ENCODE measurements at places on chromosomes 6 and 20.
A peak's percentile ranks its signal among the peaks of the same experiment; 100 is the strongest.

DNA sequence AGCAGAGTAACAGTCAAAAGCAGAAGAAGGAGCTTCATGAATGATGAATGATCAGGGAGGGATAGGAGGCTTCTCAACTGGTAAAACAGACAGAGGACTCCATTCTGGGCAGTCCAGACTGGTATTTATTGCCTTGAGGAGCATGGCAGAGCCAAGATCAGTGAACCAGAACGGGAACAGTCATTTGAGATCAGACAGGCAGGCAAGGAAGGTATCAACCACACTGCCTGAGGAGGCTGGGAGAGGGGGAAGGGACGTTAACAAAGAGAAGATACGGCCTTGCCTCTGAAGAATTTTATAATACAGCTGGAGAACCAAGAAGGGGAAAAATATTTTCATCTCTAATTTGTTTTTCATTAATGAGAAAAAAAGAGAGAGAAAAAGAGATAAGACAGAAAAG lies at the start of gene DEFB121:
TSS of gene DEFB121 (minus strand) at position 101 of the 400 bp plus-strand sequence. CDS start at position 38, 63 bp downstream.
- DNase-seq: no peak

DNA sequence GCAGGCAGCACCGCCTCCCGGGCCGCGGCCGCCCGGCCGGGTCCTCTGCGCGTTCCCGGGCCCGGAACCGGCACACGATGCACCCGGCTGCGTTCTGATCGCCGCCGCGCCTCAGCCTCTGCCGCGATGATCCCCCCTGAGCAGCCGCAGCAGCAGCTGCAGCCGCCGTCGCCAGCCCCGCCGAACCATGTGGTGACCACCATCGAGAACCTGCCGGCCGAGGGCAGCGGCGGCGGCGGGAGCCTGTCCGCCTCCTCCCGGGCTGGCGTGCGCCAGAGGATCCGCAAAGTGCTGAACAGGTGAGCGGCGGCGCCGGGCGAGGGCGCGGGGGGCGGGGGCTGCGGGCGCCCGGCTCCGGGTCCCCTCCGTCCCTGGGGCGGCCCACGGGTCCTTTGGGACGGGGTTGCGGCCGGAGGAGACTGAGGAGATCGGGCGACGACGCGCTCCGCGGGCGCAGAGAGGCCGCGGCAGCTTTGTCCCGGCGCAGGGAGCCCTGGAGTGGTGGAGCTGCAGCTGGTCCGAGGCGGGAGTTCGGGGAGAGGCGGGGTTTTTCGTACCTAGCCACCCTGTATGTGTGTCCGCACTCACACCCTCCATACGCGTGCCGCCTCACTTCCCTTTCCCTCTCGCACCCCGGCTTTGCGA lies 659 bp downstream of the SLC35F1 start:
- DNase-seq: no peak

DNA sequence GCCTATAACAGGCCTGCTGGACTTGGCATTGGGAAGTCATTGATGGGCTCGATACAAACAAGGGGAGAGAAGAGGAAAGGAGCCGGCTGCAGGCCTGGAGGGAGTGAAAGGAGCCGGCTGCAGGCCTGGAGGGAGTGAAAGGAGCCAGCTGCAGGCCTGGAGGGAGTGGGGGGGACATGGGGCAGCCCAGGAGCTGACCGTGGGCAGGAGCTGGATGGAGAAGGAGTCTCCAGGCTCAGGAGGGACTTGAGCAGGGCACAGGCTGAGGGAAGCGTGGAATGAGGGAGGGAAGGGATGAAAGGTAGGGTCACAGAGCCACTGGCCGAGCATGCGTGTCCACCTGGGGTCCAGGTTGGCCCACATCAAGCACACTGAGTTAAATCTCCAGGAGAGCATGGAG lies 32.0 kb downstream of the RPP40 start:
- no peak for DNase-seq

- no peak for DNase-seq
Measured at GRCh38 chr6:159833556-159833955, 33.5 kb downstream of the PNLDC1 start.

- DNase-seq: no peak
Measured at GRCh38 chr6:21953831-21954801, 342.7 kb downstream of the PRL start.

DNA sequence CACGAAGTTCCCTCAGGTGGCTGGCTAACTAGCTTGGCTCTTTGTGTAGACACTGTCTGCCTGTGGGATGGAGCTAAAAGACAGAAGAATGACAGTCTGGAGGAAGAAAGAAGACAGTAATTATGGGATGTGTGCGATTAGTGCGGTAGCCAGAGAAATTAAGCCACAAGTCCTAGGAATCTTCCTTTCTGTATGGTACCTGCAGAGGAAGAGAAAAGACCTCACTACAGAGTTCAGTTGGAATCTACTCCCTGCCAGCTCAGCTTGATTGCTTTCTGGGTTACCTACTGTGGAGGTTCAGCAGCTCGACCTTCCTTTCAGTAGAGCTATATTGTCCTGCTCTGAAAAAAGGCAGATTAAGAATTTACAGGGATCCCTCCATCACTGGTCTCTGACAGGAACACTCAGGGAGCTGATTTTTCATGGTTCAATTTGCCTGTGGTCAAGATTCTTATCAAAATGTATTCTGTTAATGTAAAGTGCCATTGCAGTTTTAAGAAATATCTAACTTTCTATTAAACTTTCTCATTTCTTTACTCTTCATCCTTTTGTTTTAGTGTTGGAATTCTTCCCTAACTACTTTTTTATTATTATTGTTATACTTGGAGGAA lies 187.2 kb downstream of the CENPW start:
- DNase-seq: no peak

- DNase-seq: no peak
Measured at GRCh38 chr6:140017470-140017869, 643.0 kb upstream of the CITED2 start.

DNA sequence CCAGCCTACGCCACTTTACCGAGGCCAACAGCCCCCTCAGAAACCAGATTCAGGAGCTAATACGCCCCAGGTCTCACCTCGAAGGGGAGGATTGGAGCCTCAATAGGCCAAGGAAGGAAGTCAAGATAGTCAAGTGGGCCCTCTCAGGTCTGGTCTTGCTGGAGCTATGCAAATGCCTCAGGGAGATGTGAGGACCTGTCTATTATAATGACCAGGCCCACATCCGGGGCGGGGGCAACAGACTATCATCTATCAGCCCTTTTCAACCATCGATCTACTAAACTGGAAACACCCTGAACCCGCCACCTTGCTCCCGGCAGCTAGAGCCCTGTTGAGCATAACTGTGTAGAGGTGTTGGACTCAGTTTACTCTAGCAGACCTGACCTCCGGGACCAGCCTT lies 12.7 kb upstream of the GSTA3 start:
- no peak for DNase-seq

- peak; percentile 79 for DNase-seq
Measured at GRCh38 chr6:149028767-149029405, 282.1 kb downstream of the UST start.

DNA sequence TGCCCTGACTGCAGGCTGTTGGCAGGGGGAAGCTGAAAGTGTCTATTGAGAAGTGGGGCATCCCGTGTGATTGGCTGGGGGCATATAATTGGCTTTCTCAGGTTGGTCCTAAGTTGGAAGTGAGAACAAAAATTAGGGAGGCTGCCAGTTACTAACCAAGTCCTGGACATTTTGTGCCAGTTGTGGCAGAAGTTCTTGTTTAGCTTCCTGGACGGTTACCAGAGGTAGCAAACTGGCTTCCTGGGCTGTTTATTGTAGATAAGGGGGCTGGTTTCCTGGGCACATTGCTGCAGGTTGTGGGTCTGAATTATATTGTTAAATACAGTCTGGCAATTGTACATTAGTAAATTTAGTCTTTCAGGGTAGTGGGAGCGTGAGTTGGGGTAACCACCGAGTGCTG lies 50.6 kb upstream of the SLC2A12 start:
- no peak for DNase-seq

- DNase-seq: no peak
Measured at GRCh38 chr6:160070427-160070826, 51.2 kb upstream of the SLC22A1 start.

GRCh38 chr6:1770968-1771723 lies 161.4 kb downstream of the FOXC1 start:
- DNase-seq: no peak

DNA sequence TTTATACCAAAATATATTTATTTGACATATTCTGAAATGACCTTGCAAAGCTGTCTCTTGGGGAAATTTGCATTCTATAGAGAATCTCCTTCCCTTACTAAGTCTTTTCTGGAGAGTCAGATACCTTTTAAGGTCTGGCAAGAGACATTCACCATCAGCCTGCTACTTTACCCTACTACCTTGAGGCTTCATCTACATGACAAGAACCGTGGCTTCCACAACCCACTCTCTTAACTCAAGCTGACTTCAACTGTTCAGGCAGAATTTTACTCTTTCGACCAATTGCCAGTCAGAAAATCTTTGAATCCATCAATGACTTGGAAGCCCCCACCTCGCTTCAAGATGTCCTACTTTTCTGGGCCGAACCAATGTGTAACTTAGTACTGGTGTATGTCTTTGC lies 314.2 kb downstream of the LAMA2 start:
- DNase-seq: no peak

DNA sequence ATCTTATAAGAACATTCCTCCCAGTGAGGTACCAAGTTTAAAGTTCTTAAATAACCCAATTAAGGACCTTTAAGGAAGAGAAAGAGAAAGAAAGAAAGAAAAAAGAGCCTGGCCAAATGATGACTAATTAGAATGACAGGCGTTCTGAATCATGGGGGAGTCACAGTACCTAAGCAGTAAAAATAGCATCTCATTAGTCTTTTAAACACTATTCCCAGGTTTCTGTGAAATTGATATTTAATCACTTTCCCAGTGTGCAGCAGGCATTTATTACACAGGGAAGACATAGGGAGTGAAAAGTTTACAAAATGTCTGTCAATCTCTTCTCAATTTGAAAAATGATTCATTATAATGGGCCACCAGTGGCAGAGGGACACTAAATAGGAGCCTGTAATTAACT lies 251.4 kb upstream of the MANEA start:
- no peak for DNase-seq

GRCh38 chr6:47496935-47497579 lies 19.5 kb downstream of the CD2AP start:
- no peak for DNase-seq

DNA sequence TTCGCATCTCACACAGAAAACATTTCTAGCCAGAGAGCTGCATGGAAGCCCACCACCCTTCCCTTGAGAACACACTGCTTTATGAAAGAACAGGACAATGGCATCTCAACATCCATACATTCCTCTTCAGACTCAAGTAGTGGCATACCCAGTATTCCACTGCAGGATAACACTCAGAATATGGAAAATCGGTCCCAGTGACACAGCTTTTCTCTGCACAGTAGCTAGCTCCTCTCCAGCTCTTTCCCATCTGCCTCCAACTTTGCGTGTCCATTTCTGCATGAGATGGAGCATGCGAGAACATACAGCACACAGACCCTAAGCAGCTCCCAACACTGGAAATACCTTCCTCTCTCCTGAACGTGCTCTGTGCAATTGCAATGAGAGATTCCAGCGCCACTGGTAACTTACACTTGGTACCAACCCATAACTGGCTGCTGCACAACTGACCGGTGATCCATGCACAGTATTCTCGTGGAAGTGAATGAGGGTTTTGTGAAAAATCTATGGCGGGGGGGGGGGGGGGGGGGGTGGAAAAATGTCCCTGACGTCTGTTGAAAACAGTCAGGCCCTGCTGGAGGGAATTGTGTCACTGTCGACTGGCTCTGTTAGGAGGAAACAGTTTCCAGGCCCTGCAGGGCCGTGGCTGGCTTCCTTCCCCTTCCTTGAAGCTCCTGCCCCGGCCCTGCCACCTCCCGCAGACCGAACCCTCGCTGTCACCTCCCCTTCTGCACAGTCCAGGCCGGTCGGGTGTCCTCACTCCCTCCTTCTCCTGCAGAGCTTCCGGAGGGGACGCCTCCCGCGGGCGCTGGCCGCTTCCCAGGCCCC lies 265.9 kb upstream of the QKI start:
- no peak for DNase-seq

- DNase-seq: no peak
Measured at GRCh38 chr6:119161438-119161837, 83.0 kb upstream of the FAM184A start.

DNA sequence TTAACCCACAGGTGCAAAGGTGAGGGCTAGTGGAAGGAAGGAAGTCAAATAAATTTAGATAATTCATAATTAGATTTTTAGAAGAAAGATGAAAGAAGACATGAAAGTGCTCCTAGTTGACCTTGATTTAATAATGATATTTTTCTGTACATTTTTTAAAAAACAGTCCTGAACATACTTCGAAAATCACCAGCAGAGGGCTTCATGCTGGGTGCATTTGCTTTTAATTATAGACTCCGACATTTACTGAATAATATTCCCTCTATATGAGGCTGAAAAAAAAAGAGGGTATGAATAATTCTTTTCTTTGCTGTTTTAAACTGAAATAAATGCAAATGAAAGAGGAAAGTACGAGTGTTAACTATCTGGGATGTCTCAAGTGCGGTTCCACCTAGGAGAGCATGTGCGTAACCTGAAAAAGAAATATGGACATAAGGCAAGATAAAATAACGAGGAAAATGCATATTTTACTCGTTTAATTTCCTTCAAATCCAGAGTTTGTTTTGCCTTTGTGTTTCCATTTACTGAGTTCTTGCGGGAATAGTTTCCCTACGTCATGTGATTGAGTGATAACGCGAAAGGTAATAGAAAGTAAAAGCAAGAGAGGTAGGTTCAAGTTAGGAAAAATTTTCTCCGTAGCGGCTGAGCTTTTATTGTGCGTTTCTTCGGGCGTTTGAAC lies 3.1 kb upstream of the TFAP2B start:
- DNase-seq: no peak

DNA sequence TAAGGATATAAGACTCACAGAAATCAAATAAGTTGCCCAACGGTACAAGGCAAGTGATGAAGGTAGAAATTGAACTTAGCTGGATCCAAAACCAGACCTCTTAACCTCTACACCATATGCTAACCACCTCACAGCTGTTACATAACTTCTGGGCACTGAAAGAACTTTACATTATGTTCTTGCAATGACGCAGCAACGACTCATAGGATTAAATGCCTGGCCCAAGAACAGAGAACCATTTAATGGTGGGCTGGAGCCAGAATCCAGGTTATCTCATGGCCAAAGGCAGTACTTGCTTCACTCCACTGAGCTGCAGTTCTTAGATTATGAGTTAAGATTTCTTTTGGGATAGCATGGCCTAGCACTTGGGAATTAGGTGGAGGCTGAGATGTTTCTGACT lies 4.4 kb downstream of the TRMT6 start:
- DNase-seq: no peak

GRCh38 chr6:30744054-30744805 lies at the start of gene IER3:
TSS of gene IER3 (minus strand) at chr6:30744547. CDS start at chr6:30744518, 29 bp downstream.
- DNase-seq: no peak

DNA sequence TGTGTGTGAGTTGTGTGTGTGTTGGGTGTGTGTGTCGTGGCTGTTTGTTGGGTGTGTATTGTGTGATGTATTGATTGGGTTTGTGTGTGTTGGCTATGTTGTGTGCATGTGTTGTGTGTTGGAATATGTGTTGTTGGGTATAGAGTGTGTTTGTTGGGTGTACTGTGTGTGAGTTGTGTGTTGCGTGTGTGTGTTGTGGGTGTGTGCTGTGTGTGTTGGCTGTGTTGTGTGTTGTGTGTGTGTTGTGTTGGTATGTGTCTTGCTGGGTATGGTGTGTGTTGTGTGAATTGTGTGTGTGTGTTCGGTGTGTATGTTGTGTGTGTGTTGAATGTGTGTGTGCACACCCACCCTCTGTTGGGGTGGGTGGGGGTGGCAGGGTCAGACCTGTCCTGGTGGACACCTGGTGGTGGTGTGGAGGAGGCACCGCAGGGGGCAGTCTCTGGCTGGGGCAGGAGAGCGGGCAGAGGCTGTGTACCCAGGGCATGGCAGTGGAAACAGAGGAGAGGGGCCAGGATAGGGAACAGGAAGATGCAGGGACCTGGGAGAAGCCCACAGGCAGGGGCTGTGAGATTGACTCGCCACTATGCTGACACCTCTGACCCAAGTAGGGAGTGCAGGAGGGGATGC lies 25.5 kb upstream of the PXDC1 start:
- DNase-seq: no peak

- no peak for DNase-seq
Measured at GRCh38 chr6:65448866-65449265, 258.2 kb downstream of the EYS start.

Measured in amniotic stem cell (primary cell).